NCI-H446 (cell line): ENCODE measurements at places on chromosomes 1 and 21.

DNA sequence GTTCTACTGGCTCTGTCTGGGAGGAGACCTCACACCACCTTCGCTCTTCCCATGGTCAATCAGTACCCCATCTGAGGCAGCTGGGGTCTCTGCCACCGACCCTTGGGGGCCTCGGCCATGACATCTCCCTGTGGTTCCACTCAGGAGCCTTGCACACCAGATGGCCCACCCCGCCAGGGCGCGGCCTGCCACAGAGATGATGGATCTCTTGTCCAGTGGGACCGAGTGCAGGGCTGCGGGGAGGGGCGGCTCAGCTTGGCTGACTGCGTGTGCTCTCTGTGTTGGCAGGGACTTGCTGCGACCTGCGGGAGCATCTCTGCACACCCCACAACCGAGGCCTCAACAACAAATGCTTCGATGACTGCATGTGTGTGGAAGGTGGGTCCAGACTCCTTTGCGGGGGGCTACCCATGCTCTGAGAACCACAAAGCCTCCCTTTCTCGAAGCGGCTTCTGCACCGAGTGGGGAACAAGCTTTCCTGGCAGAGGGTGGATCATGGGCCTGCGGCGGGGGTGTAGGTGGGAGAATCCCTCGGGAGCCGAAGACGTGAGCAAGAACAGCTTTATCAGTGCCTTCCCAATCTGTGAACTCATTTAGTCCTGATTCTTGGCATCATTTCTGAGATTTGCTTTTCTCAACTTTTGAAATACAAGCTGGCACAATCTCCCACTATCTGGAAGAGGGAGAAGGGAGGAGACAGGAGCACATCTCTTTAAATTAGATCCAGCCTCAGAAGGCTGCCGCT lies 20.9 kb upstream of the AGTRAP start:
- no peak for DNase-seq

GRCh38 chr1:51578383-51579109 lies 38.3 kb upstream of the OSBPL9 start:
- DNase-seq = no peak

DNA sequence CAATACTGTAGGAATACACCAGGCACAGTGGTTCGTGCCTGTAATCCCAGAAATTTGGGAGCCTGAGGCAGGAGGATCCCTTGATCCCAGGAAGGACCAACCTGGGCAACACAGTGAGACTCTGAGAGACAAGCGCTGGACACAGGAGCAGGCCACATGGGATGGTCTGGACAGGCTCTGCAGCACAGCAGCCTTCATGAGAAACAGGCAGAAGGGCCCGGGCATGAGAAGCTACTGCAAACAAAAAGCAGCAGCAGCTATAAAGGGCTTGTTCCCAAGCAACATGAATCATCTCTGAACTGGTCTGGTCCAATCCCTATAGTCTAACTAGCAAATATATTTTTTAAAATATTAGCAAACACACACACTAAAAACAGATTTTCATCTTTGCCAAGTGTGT lies 35.5 kb upstream of the SLAMF9 start:
- DNase-seq = no peak

GRCh38 chr1:58824753-58825389 lies 41.0 kb upstream of the JUN start:
- DNase-seq = no peak

DNA sequence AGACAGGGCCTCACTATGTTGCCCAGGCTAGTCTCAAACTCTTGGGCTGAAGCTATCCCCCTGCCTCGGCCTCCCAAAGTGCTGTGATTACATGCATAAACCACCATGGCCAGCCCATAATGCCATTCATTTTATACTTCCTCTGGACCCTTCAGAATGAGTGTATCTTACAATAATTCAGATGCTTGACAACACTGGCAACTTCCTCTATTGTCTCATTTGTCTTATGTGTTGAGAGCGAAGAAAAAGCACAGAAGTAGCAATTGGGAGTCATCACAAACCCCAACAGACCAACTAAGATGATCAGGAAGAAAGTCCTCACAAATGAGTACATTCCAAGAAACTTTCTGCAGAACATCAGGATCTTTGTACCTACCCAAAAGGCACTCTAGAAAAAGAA lies 191.9 kb downstream of the RERE start:
- DNase-seq = no peak

GRCh38 chr21:45975020-45975666 lies 6.4 kb upstream of the COL6A1 start:
- no peak for DNase-seq

GRCh38 chr1:100359139-100359538 lies 6.8 kb downstream of the CDC14A start:
- DNase-seq = no peak

- no peak for DNase-seq
These were observed 11.7 kb downstream of the TAGLN2 start for GRCh38 chr1:159913451-159914192.

DNA sequence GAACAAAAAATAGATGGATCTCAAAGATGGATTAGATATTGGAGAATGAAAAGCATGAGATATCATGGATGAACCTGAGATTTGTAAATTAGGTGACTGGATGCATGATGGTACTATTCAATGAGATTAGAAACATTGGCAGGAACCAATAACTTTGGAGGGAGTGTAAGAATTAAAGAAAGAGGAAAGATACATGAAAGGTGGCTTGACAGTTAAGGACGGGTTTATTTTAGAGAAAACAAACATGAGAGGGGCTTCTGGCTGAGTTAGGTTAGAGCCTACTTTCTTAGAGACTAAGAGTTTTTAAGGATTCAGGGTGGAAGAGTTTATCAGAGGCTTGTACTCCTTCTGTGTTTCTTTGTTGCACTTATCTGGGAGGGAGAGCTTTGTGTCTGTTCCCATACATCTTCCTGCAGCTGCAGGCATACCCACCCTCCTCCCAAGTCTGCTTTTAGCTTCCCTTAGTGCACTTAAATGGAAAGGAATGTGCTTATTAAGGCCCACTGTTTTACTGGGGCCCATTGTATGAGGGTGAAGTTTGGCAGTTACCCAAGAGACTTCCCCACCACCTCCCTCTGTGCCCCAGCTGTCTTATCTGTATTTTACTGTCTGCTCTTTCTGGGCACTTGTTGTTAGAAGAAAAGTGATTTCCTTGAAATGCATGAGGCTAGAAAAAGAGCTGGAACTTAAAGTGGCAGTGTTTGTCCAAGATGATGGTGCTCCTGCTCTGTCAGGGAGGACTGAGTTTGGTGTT lies 26.1 kb upstream of the CR2 start:
- DNase-seq = no peak

DNA sequence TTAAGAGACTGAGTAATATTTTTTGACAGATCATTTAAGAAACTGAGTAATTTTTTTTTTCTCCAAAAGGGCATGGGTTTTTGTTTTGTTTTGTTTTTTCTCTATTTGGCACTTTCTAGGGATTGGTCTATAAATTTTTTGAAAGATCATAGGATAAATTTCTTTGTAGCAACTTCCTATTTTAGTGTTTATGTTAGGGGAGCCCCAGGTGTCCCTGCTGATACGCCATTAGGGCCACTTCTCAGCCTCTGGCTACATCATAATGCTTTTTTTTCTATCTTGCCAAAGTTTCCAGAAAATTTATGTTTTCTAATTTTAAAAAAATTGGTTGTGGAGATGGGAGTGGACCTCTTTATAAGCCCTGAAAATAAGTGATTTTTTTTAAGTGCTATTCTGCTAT lies 2.6 kb downstream of the GABPA start:
- DNase-seq = no peak

DNA sequence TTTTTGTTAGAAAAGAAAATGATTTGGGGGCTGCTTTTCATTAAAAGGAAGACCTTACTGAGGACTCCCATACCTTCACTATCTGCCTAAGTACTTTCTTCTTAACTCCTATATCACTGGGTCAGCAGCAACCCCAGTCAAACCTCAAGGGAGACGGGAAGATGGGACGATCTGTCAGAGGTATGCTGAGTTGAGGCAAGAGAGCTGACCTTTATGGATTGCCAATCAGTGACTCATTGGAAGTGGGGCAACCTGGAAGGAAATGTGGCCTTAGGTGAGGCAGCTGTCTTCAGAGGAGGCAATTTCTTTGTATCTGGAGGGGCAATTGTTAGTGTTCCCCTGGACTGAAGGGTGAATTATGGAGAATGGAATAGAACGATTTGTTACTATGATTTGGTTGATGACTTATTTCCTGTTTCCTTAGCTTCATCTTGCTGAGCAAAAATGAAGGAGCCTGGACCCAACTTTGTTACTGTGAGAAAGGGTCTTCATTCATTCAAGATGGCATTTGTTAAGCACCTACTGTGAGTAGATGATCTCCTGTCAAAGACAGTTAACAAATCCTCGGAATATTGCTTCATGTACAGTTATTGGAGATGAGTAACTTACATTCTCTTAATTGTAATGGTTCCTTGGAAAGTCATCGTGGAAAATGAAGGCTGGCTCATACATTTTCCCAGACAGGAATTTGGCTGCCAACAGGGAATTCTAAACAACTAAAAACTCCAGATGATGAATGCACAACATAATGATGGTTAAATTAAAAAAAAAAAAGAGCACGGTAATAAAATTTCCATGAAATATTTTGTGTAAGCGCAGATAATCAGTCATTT lies 134.7 kb upstream of the KCNJ15 start:
- no peak for DNase-seq

DNA sequence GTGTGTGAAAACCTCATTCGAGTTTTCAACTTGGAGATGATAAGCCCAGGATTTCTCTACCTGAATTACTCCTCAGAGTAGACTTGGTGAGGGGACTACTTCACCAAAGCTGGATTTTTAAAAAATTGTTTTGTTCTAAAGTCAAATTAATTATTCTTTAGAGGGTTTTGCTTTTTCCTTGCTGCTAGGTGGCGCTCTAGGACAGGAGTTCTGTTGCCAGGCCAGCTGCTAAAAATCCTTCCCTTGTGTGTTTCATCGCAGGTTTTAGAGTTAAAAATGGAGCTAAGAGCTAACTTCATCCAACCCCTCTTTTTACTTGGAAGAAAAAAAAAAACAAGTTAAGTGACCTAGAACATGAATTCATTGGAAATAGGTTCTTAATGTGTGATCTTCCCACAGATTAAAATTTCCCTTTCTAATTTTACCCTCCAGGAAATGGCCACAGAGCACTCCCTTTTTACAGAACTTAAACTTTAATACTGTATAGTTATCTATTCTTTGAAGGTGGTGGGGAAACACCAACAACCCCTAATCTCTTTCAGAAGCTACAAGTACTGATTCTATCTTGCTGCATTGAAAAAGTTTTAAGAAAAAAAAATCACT lies 36.7 kb upstream of the FAM163A start:
- DNase-seq = peak; percentile 73

DNA sequence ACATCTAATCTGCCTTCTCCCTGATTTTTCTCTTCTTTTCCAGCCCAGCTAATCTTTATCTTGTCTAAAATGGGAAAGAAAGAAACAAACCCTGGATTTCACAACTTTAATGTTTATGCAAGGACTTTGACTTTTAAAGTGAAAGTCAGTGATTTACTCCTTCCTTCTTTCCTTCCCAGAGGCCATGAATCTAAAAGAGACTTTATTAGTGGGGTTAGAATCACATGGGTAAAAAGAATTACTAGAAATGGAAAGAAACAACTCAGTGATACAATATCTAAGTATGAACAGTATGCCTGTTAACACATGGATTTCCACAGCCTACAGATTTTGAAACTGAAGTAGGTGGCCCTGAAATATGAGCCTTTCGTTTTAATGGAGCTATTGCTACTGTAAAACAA lies 59.8 kb upstream of the KCNK2 start:
- no peak for DNase-seq
